T-cell (primary cell): ENCODE measurements at places on chromosomes 2 and 18.

DNA sequence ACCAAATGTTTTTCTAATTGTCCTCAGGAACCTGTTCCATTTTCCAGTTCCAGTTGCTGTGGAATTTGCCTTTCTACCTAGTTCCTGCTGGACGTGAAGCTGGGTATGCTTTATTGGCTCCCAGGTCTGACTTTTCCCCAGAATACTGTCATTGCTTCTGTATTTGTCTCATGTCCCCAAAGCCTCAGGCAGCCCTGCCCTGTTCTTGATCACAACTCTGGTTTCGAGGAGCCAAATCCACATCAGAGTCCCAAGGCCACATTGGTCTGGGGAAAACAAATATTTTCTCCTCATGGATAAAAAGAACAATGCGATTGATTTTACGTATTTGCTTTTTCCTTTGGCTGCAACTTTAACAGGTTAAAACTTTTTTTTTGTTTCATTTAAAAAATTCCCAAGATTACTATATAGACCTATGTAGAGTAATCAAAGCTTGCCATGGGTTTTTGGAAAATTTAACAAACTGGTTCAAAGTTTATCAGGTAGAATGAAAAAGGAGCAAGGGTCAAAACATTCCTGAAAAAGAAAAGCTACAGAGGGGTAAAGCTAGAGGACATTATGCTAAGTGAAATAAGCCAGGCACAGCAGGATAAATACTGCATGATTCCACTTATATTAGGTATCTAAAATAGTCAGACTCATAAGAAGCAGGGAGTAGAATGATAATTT is 85.2 kb downstream of the MDH1 start:
- no peak for DNase-seq

DNA sequence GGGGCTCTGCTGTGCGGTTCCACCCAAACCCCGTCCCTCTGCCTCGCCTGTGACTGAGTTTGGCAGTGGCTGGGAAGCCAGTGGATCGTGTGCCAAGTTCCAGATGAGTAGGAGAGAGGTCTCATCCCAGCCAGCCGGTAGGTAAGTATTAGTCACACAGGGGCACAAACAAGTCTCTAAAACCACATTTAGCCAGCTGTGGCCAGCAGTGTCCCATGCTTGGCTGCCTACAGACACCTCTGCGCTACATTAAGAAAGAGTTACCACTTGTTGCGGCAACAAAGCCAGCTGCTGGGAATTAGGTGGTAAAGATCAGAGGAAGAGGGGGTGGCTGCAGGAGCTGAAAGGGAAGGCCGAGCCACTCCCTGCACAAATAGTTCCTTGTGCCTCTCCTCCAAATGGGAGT is 81.2 kb downstream of the GATA6 start:
- no peak for DNase-seq

- DNase-seq = no peak
Measured at GRCh38 chr2:42970151-42970550, 177.8 kb upstream of the HAAO start.

DNA sequence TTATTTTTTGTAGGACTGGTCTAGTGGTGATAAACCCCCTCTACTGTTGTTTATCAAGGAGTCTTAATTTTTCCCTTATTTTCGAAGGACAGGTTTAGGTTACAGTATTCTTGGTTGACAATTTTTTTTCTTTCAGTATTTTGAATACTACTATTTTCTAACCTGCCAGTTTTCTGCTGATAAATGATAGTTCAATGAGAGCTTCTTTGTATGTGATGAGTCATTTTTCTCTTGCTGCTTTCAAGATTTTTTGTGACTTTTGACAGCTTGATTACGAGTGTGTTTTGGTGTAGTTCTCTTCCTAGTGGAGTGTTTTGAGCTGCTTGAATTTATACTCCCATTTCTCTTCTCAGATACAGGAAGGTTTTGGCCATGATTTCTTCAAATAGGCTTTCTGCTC is 77.5 kb downstream of the ACSL3 start:
- DNase-seq = no peak

DNA sequence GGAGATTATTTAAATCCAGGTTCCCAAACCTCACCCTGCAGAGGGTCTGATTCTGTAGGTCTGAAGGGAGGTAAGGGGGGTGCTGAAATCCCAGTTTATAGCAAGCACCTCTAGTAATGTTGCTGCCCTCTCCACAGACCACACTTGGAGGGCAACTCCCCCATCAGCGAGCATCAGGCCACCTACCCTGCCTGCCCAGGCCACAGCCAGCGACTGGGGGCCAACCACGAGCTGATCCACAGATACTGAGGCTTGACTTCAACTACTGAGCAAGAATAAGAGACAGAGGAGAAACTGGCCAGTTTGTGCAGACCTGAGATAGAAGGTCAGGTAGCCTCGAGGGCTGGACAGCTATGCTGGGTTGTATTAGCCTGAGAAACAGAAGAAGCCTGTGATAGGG is 36.3 kb upstream of the LBH start:
- no peak for DNase-seq

DNA sequence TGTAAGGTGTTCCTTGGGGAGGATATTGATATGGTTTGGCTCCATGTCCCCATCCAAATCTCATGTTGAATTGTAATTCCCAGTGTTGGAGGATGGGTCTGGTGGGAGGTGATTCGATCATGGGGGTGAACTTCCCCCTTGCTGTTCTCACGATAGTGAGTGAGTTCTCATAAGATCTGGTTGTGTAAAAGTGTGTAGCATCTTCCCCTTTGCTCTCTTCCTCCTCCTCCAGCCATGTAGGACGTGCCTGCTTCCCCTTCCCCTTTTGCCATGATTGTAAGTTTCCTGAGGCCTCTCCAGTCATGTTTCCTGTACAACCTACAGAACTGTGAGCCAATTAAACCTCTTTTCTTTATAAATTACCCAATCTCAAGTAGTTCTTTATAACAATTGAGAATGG is 458.7 kb downstream of the LPIN1 start:
- no peak for DNase-seq

DNA sequence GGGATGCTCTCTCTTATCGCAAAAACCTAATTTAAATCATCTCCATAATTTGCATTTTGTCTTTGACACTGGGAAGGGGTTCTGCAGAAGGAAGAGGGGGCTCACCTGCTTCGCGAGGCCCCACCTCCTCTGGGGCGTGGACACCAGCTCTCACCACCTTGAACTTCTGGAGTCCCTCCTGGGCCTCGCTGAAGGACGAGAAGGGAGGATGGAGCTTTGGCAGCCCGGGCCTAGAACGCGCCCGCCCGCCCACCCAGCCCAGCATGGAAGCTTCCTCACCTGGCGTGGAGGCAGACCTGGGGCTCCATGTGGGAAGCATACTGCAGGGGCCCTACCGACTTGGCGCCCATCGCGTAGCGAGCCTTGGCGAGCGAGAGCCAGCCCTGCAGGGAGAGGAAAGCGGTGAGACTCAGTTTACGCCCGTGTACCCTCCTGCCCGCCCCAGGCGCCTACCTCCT is 1.1 kb upstream of the IMP4 start:
- DNase-seq = no peak

- no peak for DNase-seq
Measured at GRCh38 chr2:196263181-196263747, 91.9 kb upstream of the STK17B start.

- no peak for DNase-seq
Measured at GRCh38 chr2:213475433-213475832, 191.2 kb downstream of the SPAG16 start.

GRCh38 chr18:55149994-55150393 is 190.7 kb upstream of the CCDC68 start:
- DNase-seq = no peak

GRCh38 chr18:6613581-6613980 is 115.9 kb upstream of the ARHGAP28 start:
- no peak for DNase-seq

DNA sequence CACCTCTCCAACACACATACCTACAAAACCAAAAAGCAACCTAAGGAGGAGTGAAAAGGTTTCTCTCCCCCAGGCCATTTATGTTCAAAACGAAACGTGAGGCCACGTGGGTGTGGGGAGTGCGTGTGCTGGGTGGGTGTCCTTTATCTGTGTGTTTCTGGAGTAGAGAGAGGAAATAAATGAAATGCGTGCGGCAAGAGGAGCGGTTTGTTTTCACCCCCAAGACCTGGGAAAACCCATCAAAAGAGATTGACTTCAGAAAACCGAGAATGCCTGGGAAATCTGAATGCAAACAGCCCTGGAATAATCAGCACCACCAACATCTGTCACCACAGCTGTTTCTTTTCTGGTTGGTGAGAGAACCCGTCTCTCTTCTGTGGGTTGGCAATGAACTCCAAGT is 137.4 kb downstream of the INSIG2 start:
- no peak for DNase-seq

DNA sequence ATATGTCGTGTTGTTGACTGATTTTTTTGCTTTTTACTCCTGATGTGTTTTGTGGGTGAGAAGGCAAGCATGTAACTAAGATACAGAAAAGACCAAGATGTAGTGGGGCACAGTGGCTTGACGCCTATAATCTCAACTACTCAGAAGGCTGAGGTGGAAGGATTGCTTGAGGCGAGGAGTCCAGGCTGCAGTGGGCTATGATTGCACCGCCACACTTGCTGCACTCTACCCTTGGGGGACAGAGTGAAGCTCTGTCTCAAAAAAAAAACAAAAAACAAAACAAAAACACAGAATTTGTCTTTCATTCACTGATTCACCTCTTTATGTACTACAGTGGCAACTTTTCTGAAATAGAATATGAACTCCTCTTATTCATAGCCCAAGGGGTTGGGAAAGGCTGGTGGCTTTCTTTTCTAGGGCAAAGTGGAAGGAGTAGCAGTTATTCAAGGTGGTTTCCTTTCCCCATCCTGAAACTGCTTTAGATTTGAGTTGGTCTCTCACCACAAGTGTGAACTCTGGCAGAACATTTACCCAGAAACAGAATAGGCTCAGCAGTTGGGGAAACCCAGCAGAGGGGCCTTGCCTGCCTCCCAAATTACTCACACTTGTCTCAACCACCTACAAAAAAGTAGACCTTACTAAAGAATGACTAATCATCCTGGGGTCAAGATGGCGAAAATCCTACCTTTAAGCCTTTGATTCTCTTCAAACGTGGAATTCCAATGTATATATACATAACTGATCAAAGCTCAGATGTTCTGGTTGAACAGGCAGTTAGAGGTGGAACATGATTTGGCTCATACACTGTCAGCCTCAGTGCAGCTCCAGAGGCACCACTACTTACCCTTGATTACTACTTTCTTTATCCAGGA is 6.5 kb downstream of the TANK start:
- DNase-seq = peak; percentile 29

DNA sequence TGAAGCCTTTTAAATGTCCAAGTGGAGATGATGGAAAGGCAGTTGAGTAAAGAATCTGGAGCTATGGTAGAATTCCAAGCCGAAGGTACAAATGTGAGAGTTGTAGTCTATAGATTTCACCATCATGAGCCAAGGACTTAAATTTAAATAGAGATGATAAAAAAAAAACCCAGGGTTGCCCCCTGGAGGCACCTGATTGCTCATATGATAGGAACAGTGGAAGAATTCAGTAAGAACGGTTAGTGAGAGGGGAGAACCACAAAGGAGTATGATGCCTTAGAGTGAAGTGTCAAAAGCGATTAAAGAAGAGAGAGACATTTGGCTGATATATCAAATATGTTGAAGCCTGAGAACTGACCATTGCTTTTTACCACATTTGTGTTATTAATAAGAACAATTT is 11.9 kb downstream of the NYAP2 start:
- no peak for DNase-seq
